Activated CD4-positive, alpha-beta T cell treated with anti-CD3 and anti-CD28 coated beads, Interleukin-2, amount 10 ng/mL, durations not matched to agents 7 days and 5 days (primary cell): ENCODE measurements at places on chromosomes 5 and 9.

DNA sequence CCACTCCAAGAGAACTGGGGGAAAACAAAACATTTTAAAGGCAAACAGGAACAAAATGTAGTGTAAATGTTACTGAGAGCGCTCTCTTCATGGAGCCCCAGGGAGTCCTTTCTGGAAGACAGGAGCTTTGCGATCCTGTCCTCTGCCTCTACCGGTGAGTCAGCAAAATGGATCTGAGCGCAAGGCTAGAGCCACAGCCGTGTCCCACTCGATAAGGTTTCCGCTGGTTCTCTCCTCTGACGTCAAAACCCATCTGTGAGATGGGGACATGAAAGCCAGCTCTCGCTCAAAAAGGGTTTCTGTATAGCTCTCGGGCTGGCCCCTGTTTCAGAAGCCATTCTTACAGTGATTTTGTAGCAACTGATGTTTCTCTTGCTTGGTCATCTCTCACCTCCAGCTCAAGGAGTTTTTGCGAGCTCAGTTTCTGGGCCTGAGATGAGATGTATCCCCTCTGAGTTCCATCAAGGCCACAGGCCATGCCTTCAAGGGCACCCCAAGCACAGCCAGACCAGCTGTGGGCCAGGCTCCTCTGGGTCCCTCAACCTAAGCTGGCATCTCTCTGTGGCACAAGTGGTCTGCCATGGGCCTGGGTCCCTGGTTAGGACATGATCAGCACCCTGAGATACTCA lies 101.6 kb downstream of the FSTL4 start:
- no peak for DNase-seq

DNA sequence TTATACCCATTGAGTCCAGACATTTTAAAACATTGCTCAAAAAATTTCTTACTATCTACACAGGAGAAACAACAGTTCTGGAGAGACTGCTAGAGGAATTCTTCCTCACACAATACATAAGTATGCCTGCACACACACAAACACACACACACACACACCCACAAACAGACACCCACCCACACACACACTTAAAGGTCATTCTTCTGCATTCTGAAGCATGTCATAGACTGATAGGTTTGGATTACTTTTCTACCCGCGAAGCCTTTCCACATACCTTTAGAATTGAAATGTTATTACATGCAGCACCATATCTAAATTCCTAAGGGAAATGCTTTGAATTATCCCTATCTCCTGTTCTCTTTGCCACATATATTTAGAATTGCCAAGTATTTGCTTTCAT lies 80.2 kb downstream of the FAM174A start:
- DNase-seq = no peak

DNA sequence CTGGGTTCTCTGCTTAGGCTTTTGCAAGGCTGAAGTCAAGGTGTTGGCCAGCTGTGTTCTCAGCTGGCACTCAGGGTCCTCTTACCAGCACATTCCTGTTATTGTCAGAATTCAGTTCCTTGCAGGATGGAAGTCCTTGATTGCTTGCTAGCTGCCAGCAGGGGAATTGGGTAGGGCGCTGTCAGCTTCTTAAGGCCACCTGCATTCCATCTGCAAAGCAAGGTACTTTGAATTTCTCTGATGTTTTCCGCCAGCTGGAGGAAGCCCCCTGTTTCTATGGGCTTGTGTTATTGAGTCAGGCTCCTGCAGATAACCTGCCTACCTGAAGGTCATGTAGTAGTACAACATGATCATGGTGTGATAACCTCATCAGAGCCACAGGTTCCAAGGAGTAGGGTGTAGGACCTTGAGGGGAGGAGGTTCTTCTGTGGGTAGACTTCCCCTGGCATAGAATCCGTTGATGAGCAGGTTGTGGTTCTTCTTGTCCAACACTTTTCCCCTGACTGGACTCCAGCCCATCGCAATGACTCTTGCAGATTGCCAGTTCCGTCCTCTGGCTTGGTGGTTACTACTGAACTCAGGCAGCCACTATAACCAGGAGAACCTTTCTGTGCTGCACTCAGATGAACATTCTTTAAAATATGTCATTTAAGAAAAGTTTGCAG lies 6.8 kb downstream of the TENT4A start:
- DNase-seq = no peak

GRCh38 chr5:148398698-148399121 lies 15.0 kb downstream of the FBXO38 start:
- DNase-seq = no peak

- no peak for DNase-seq
Observed at GRCh38 chr9:96217294-96217707, 84.7 kb downstream of the HSD17B3 start.

- no peak for DNase-seq
Observed at GRCh38 chr5:161314033-161314432, 232.5 kb downstream of the GABRB2 start.

- DNase-seq = no peak
Observed at GRCh38 chr5:73592551-73592950, 27.0 kb downstream of the UTP15 start.

GRCh38 chr5:95620870-95621838 lies 1.3 kb downstream of the GPR150 start:
- DNase-seq = peak; percentile 34

GRCh38 chr9:21255538-21256212 lies 15.9 kb upstream of the IFNA14 start:
- no peak for DNase-seq

DNA sequence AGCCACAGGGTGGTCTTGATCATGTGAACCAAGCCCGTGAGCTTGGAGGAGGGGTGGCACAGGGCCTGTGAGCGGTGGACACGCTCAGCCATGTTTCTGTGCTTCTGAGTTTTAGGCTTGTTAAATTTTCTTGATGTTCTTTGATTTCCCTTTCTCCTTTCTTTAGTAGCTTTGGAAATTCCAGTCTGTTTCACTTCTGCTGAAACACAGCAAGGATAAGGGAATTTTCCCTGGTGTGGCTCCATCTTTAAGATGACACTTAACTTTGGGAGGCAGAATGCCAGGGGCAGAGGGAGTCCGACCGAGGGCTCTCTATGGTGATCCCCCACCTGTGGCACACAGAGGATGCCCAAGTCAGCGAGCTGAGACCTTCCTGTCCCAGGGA lies 29.7 kb upstream of the BASP1 start:
- no peak for DNase-seq

GRCh38 chr5:18244309-18244708 lies 610.0 kb downstream of the TAF11L14 start:
- DNase-seq = no peak

GRCh38 chr9:126587187-126588185 lies 26.2 kb upstream of the LMX1B start:
- DNase-seq = no peak

DNA sequence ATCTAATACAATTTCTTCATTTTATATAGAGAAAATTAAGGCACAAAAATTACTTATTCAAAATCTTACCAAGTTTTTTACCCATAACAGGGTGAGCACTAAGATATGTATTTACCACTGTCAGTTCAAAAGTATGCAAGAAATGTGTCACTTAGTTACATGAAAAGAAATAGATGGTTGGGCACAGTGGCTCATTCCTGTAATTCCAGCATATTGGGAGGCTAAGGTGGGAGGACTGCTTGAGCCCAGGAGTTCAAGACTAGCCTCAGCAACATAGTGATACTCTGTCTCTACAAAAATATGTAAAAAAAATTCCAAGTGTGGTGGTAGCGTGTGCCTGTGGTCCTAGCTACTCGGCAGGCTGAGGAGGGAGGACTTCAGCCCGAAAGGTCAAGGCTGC lies 19.4 kb downstream of the YIPF5 start:
- no peak for DNase-seq

DNA sequence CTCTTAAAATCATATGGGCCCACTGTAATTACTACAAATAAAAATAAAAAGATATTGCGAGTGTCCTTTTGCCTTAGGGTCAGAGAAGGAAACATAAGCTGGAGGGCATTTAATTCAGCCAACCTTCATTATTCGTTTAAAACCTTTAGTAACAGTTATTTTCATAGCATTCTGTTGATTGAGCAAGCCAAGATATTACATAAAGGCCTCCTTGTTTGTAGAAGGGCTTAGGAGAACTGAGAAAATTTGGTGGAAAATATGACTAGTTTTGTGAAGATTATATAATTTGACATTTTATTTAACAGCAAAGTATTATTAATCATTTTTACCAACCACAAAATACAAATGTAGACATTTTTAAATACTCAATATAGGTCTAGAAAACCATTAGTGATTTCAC lies 62.2 kb downstream of the COX7C start:
- no peak for DNase-seq

- peak; percentile 75 for DNase-seq
Observed at GRCh38 chr5:65760504-65761275, 38.7 kb downstream of the NLN start.

GRCh38 chr5:14200312-14200990 lies 57.3 kb downstream of the TRIO start:
- no peak for DNase-seq

DNA sequence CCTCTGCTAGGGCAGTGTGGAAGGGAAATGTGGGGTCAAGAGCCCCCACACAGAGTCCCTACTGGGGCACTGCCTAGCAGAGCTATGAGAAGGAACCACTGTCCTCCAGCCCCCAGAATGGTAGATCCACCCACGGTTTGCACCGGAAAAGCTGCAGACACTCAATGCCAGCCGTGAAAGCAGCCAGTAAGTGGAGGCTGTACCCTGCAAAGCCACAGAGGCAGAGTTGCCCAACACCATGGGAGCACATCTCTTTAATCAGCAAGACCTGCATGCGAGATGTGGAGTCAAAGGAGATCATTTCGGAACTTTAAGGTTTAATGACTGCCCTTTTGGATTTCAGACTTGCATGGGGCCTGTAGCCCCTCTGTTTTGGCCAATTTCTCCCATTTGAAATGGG lies 52.2 kb downstream of the GKAP1 start:
- no peak for DNase-seq

GRCh38 chr9:70835323-70835722 lies 286.1 kb downstream of the TRPM3 start:
- no peak for DNase-seq

DNA sequence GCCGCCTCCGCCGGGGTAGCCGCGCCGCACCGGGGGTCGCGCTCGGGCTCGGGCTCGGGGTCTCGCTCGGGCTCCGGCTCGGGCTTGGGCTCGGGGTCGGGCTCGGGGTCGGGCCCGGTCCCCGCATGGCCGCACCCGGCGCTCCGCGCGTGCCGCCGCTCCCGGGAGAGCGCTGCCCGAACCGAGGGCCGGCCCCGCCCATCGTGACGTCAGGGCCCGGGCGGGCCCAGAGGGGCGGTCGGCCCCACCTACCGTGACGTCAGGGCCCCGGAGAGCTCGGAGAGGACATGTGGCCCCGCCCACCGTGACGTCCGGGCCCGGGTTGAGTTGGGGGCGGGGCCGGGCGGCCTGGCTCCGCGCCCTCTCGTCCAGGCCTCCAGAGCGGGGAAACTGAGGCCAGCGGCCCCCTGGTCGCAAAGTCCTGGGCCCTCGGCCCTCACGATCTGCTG lies at the start of gene NSMF:
NSMF (minus strand) TSS at position 183 of the 449 bp plus-strand sequence. CDS start 232 bp downstream, outside the sequence.
- peak; percentile 92 for DNase-seq

- no peak for DNase-seq
Observed at GRCh38 chr9:125549465-125549871, 157.5 kb downstream of the MAPKAP1 start.

DNA sequence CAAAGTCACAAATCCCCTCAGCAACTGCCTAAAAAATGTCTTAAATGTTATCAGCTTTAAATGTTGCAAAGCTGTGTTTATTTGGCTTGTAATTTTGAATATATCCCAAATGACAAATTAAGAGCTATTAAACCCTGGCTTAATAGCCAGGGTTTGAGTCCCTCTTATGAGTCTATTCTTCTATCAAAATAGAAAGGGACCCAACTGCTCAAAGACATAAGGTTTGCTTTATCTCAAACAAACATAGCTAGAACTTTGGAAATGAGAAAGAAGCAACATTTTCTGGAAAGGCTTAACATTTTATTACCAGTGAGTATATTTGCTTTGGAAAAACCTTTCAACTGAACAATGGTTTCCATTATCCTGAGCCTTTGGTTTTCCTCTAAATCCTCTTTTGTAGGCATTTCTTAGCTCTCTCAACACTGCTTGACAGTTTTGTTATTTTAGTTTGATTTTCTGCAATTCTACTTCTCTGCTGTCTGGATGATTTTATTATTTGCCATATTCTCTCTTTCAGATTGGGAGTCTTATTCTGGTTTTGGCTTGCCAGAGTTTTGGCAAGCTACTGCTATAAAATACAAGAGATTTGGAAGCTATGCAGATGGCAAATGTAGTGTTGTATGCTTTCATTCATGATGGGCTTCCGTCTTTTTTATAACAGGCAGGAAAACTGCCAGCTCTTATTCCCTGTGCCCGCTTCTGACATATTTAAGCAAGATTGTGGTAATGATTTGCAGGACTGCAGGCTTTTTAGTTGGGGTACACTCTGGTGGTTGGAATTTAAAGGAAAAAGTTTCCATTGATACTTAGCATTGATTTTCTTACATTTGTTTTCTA lies 734.9 kb downstream of the DTWD2 start:
- no peak for DNase-seq

DNA sequence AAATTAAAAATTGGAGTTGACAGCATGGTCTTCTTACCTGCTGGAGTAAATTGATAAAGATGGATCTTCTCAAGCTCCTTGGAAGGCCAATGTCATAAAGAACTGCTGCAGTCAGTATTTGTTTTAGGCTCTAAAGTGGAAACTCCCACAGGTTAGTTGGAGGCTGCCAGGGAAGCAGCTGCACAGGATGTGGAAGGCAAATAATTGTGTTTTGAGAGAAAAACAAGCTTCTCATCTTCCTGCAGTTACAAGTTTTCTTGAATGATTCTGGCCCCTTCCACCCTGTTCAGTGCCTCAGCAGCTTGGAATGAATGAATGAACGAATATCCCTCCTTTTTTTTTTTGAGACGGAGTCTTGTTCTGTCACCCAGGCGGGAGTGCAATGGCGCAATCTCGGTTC lies 13.9 kb downstream of the MROH2B start:
- DNase-seq = no peak

- no peak for DNase-seq
Observed at GRCh38 chr9:86187121-86187520, 72.3 kb downstream of the C9orf153 start.

GRCh38 chr5:80161165-80161564 lies 94.7 kb downstream of the SERINC5 start:
- no peak for DNase-seq

DNA sequence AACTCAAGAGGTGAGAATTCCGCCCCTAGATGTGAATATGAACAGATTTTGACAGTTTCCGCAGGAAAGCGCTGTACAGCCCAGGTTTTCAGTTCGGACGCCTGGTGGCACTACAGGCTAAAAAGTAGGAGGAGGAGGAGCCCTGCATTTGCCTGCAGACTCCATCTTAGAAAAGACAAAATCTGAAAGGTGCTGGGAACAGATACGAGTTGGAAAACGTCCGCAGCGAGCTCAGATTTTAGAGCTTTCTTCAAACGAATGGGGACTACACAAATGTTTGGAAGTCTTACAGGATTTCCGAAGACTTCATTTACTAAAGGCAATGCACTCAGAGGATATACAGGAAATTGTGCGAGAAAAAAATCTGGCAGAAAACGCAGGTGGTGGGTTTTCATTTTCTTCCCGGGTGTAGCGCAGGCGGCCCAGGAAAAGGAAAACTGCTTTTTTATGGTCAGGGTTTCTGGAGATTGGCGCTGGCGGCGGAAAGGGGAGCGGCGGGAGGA lies 9.9 kb upstream of the PCDHB2 start:
- DNase-seq = peak; percentile 32

- no peak for DNase-seq
Observed at GRCh38 chr9:119689879-119690278, 320.6 kb upstream of the BRINP1 start.

- no peak for DNase-seq
Observed at GRCh38 chr9:12955510-12956163, 180.8 kb downstream of the LURAP1L start.
